ENCODE measurements at places on chromosomes 12 and 14. TPM values are rescaled to one million over a fixed set of nuclear protein-coding genes. Genes with fewer than 3 reads are reported as not detected.

The SLC10A1 gene
- total RNA-seq: not detected

The ZNF268 gene
- total RNA-seq: 1.1 TPM

The MYF6 gene
- not detected for total RNA-seq

- no peak overlapping the region for H3K27ac ChIP-seq
- H3K4me3 ChIP-seq: no peak overlapping the region
- no peaks in the 10 kb centered on the region for H3K36me3 ChIP-seq
- DNase-seq: no peak
- no peaks in the 10 kb centered on the region for H3K27me3 ChIP-seq
These were observed 649.3 kb downstream of the GALC start for GRCh38 chr14:87343652-87344051.

- no peaks in the 10 kb centered on the region for H3K4me1 ChIP-seq
- no peak overlapping the region for H3K4me3 ChIP-seq
- peaks cover 20% of the 10 kb centered on the region for H3K27me3 ChIP-seq
- DNase-seq: no peak
- no peaks in the 10 kb centered on the region for H3K36me3 ChIP-seq
These were observed 1.3 kb upstream of the KRT72 start for GRCh38 chr12:52602552-52602951.

DNA sequence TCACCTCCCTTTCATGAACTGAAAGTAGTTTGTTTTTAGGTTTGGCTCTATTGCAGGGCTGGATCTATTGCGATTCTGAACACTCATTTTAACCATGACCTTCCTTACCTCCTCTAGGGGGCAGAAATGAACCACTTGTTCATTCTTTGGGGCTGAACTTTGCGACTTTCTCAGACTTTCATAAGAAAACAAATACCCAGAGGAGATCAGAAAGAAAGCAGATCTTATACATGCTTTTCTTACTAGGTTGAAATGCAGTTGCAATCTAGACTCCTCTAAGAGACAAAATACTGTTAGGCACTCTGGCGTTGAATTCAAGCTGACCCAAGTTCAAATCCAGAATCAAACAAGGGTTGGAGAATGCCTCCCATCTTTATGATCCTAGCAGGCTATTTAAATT is 32.6 kb upstream of the PLEKHG3 start:
- H3K27ac ChIP-seq: no peak overlapping the region
- H3K36me3 ChIP-seq: no peaks in the 10 kb centered on the region
- H3K27me3 ChIP-seq: no peaks in the 10 kb centered on the region
- DNase-seq: peak; percentile 78
- peaks cover 16% of the 10 kb centered on the region for H3K4me1 ChIP-seq

DNA sequence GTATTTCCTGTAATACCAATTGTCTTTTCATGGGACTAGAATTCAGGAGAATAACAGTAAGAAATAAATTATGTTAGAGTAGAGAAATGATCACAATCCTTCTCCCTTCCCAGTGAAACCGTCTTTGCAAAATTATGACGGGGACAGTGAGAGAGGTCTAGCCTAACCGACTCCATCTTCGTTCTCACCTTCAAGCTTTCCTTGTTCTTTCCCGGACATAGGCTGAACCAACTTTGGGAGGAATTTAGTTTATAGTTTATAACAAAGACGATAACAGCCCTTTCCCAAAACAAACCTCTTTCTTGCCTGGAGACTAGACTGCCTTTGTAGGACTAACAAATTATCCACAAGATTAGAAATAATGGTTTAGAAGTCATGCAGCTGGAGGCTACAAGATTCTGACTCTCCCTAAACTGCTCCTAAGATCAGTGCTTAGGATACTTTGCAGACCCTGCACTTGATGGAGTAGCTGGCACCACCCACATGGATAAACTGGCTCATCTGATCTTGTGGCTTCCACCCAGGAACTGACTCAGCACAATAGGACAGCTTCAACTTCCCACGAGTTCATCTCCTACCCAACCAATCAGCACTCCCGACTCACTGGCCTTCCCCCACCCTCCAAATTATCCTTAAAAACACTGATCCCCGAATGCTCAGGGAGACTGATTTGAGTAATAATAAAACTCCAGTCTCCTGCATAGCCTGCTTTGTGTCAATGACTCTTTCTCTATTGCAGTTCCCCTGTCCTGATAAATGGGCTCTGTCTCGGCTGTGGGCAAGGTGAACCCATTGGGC is 521.2 kb upstream of the TBX3 start:
- peak; percentile 77 for DNase-seq
- peaks cover 47% of the 10 kb centered on the region for H3K4me1 ChIP-seq
- H3K36me3 ChIP-seq: no peaks in the 10 kb centered on the region
- no peak overlapping the region for H3K4me3 ChIP-seq
- peak overlapping the region; percentile 28 for H3K27ac ChIP-seq

DNA sequence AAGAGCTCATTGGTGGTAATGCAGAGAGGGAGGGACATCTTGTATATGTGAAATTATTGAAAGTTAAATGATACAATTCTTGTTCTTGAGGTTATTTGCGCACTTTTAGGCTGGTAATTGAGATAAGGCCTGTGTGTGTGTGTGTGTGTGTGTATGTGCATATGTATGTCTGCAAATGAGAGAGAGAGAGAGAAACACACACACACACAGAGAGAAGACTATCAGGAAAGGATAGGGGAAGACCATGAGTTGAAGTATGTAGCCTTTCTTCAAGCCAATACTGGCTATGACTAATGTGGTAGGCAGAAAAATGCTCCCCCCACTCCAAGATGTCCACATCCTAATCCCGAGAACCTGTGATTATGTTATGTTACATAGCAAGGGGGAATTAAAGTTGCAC is 52.7 kb upstream of the DCD start:
- H3K4me3 ChIP-seq: no peak overlapping the region
- no peaks in the 10 kb centered on the region for H3K36me3 ChIP-seq
- no peak overlapping the region for H3K27ac ChIP-seq
- DNase-seq: no peak
- no peaks in the 10 kb centered on the region for H3K4me1 ChIP-seq

- H3K36me3 ChIP-seq: no peaks in the 10 kb centered on the region
- peak overlapping the region; percentile 93 for H3K27ac ChIP-seq
- no peaks in the 10 kb centered on the region for H3K27me3 ChIP-seq
- DNase-seq: peak; percentile 99
- H3K4me1 ChIP-seq: peaks cover 37% of the 10 kb centered on the region
These were observed 1141.2 kb upstream of the TMEM132C start for GRCh38 chr12:127125607-127126259.

DNA sequence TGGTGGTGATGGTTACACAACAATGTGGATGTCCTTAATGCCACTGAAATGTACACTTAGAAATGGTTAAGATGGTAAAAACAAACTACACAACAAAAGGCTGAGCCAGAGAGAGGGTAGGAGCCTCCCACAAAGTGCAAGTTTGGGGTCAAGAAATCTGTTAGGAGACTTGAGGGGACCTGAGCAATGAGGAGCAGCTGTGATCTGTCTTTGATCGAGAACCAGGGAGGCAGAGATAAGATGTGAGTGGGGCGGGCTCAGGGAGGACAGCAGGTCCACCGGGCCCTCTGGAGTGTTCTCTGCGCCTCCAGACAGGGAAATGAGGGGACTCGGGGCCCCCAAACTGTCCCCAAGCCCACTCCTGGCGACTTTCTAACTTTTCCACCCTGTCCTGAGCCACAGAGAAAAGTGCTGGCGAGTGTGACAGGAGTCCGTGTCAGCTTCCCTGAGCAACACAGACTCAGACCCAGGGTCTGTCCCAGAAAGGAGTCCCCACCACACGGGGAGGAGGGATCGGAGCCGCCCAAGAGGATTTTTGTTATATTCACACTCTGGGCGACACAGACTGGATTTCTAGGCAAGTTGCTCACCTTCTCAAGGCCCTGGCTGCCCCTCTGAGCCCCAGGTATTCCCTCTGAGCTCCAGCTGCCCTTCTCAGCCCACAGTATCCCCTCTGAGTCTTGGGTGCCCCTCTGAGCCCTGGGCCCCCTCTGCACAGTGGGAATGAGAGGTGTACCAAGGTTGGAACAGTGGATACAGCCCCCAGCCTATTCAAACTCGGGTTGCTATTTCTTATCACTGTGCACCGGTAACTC is 11.5 kb upstream of the SCARB1 start:
- H3K27ac ChIP-seq: no peak overlapping the region
- H3K4me1 ChIP-seq: no peaks in the 10 kb centered on the region
- no peaks in the 10 kb centered on the region for H3K36me3 ChIP-seq
- no peaks in the 10 kb centered on the region for H3K27me3 ChIP-seq

DNA sequence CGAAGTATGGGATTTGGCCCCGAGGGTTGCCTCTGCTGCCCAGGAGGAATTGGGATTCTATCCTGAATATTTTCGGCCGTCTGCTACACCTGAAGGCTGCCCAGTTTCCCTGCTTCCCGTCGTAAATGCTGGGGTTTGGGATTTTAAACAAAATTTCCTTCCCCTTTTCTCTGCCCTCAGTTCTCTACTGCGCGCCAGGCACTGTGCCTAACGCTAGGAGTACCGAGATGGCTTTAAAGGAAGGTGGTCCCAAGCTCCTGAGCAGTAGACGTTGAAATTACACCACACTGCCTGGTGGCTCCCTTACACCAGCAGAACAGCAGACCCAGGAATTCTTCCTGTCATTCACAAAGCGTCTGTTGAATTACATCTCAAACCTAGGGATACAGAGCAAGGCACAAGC is 566 bp upstream of the PRDM4 start:
- peak; percentile 14 for DNase-seq
- H3K27ac ChIP-seq: no peak overlapping the region
- no peaks in the 10 kb centered on the region for H3K27me3 ChIP-seq
- peak overlapping the region; percentile 80 for H3K4me3 ChIP-seq

DNA sequence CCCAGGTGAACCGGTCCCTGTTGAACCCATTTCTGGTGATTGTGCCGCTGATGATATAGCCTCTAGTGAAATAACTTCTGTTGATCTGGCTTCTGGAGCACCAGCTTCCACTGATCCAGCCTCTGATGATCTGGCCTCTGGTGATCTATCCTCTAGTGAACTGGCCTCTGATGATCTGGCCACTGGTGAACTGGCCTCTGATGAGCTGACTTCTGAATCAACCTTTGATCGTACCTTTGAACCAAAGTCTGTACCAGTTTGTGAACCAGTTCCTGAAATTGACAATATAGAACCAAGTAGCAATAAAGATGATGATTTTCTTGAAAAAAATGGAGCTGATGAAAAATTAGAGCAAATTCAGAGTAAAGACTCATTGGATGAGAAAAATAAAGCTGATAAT is 59.1 kb downstream of the ATF7IP start:
- H3K27ac ChIP-seq: no peak overlapping the region
- H3K4me3 ChIP-seq: no peak overlapping the region
- peaks cover 27% of the 10 kb centered on the region for H3K36me3 ChIP-seq
- H3K4me1 ChIP-seq: no peaks in the 10 kb centered on the region
- no peaks in the 10 kb centered on the region for H3K27me3 ChIP-seq
- DNase-seq: no peak
